Stimulated activated CD4-positive, alpha-beta T cell treated with anti-CD3 and anti-CD28 coated beads, Interleukin-2, amount 100 ng/mL, for 24 hours (primary cell): ENCODE measurements at places on chromosomes 2 and 18.

GRCh38 chr2:66344087-66344663, 90.8 kb upstream of the MEIS1 start:
- DNase-seq = no peak

DNA sequence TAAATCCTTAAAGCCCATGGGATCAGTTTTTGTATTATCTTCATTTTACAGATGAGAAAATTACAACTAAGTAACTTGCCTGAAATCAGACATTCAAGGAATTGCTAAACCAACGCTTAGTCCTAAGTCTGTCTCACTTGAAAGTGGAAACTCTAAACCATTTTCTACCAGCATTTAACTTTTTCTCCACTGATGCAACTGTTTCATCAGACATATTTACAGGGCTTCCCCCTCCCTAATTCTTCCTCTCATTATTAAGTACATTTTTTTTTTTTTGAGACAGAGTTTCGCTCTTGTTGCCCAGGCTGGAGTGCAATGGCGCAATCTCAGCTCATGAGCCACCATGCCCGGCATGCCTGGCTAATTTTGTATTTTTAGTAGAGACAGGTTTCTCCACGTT, 88.6 kb downstream of the ACVR1C start:
- no peak for DNase-seq

GRCh38 chr18:76275727-76276313, 219.2 kb downstream of the ZNF516 start:
- DNase-seq = no peak

DNA sequence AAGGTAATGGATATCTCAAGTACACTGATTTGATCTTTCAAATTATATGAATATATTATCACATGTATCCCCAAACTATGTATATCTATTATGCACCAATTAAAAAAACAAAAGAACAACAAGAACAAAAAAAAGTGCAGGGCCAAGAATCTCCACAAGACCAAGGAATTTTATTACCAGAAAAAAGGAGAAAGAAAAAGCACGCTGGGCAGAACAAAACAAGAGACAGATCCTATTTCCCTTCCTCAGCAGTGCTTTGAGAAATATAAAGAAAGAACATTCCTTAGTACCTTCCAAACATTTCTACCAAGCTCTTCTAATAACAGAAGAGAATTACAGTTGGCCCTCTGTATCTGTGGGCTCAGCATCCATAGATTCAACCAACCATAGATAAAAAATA, 144.7 kb upstream of the CREB1 start:
- DNase-seq = no peak

GRCh38 chr2:118123561-118124232, 35.4 kb downstream of the INSIG2 start:
- DNase-seq = no peak
